Gastrocnemius medialis (tissue), 4 donors: ENCODE measurements at places on chromosomes 2 and 18.

GRCh38 chr2:128640166-128640844 lies 321.6 kb upstream of the HS6ST1 start:
- no peak for DNase-seq

DNA sequence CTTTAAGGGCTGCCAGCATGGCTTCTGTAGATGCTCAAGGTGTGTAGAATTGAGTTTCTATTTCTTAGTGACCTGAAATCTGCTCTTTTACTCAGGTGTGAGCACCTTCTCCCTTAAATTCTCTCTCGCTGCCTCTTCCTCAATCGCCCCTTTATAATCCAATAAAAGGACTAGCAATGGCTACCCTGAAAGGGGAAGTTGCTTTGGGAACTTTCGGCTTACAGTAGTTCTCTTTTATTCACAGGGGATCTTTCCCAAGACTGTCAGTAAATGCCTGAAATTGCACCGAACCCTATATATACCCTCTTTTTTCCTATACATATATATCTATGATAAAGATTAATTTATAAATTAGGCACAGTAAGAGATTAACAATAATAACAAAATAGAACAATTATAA lies 121.8 kb downstream of the ACTR3 start:
- no peak for DNase-seq

DNA sequence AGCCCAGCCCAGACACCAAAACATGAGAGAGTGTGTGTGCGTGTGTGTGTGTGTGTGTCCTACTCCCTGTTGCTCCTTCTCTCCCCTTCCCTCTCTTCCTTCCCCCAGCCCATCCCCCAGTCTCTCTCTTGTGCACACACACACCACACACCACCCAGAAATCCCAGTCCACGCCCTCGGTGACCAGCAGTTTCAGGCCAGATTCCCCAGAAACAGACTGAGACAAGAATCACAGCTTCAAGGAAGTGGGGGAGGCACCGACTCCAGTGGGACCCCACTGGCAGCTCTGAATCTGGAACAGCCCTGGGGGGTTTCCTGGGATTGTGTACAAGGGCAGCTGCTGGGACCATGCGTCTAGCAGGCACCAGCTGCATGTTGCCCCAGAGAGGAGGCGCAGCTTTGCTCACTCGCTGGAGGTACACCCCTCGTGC lies 113.5 kb downstream of the NDUFA10 start:
- DNase-seq = no peak

GRCh38 chr2:232139786-232140562 lies 178.5 kb downstream of the DIS3L2 start:
- DNase-seq = no peak

DNA sequence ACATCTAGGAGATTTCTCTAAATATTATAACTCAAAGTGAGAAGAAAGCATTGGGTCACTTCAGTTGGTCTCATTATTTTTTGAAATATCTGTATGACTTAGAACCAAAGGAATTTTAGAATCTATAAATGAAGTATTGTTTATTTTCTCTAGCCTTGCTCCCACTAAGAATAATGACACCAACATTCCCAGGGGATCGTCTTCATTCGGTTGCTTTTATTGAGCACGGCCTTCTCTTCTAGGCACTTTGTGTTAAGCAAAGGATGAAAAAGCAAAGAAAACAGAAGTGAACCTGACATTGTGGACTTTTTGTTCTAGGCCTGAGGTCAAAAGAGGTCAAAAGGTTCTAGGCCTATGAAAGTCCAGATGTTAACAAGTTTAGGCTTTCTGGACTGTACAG lies 231.9 kb downstream of the GALR1 start:
- DNase-seq = no peak

GRCh38 chr2:150247481-150247880 lies 240.0 kb downstream of the RND3 start:
- DNase-seq = no peak

DNA sequence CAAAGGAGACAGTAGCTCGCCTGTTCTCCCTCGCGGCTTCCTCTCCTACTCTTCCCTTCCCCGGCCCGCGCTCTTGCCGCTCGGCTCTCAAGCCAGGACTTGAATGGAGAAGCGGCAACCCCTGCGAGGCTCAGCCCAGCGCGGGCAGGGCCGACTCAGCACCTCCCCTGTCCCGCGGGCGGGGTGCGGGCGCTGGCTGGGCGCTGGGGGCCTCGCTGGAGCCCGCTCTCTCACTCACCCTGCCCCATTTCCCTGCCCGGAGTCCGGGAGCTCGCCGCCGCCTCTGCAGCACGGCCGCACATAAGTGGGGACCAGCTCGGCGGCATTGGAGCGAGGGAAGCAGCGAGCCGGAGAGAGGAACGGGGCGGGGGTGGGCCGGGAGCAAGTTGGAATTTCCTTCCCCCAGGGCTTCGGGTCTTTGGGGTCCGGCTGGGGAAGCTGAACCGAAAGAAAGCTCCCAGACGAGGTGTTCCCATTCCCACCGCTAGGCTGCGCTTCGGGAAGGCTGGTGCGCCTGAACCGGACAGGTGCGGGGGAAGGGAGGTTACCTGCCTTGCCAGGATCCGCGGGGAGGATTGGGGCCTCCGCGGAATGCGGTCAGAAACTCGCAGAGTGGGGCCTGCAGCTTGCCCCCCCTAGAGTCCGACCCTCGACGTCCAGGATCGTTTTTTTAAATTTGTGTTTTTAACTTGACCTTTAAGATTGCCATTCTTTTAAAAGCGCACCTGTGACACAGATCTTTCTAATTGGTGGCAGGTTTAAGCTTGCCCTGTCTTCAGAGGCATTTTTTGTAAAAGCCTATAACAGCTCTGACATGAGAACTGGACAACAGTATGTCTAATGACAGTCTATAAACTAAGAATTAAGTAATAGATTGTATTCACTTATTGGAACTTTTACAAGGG lies at the start of gene COBLL1:
Gene COBLL1 (minus strand): TSS at position 105 of the 905 bp plus-strand sequence. CDS start 627 bp downstream, outside the sequence.
- DNase-seq = peak; percentile 48

GRCh38 chr2:109554758-109555157 lies 59.0 kb downstream of the SEPTIN10 start:
- no peak for DNase-seq

DNA sequence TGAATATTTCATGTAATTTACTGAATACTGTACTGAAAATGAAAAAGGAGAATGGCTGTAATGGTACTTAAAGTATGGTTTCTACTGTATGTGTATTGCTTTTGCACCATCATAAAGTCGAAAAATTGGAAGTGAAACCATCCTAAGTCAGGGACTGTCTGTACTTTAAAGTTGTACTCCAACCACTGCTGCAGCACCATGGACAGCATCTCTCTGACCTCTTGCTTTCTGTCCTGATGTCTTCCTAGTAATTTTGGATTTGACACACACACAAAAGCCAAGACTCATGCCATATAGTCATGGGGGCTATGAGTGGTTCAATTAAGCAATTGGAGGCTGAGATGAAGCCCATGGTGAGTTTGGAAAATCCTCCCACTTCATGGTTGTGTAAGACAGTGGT lies 256.3 kb upstream of the PKDCC start:
- no peak for DNase-seq

DNA sequence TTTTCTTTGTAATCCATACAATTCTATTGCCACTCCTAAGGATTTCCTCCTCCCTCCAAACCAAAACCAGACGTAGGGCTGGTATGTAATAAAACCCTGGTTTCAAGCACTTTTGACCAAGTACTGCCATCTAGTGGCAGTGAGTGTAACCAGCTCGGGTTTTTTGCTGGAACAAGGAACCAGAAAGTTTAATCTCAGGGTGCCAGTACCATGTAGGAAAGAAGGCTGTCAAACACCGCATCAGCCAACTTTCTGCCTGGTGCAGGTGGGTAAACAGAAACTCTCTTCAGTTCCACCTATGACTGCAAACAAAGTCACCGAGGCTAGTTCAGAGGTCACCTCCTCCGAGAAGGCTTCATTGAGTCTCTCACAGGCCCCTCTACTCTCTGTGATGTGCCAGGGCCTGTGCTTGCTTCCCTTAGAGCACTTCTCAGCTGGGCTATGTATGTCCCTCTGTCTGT lies 10.2 kb upstream of the THNSL2 start:
- DNase-seq = no peak

DNA sequence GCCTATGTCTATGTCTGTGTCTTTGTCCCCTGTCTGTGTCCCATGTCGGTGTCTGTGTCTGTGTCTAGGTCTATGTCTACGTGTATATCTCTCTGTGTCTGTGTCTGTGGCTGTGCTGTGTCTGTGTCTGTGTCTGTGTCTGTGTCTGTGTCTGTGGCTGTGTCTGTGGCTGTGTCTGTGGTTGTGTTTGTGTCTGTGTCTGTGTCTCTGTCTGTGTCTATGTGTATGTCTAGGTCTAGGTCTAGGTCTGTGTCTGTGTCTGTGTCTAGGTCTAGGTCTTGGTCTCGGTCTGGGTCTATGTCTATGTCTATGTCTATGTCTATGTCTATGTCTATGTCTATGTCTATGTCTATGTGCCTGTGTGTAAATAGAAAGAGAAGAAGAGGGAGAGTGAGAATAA lies 11.9 kb downstream of the IL1R2 start:
- no peak for DNase-seq

DNA sequence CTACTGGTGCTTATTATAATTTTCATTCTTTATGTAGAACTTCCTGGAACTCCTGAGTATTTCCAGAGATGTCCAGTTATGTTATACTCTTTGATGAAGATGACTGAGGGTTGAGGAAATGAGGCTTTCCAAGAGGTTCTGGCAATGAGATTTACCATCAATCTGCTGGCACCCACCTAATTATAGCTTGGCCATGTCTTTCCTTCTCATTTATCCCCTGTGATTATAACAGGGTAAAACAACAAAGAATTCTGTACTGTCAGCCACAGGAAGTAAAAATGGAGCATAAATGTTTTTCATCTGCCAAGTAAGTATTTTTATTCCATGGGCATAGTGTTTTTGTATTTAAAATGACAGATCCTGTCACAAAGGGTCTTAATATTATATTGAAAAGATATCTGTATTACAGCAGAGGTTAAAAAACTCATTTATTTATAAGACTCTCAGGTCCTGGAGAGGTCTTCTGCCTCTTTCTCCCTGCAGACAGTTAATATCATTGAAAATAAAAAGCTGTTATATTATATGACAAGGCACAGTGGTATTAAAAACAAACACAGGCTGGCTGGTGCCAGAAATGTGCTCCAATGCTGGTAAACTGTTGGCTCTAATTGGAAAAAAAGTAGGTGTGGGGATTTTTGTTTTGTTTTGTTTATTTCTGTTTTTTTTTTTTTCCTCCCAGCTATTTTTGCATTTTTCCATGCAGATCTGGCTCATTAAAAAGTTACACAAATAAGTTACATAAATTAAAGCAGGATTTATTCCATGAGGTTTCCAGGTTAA lies 1764.1 kb upstream of the CELF4 start:
- DNase-seq = no peak
